ENCODE measurements at places on chromosomes 11 and 22.

DNA sequence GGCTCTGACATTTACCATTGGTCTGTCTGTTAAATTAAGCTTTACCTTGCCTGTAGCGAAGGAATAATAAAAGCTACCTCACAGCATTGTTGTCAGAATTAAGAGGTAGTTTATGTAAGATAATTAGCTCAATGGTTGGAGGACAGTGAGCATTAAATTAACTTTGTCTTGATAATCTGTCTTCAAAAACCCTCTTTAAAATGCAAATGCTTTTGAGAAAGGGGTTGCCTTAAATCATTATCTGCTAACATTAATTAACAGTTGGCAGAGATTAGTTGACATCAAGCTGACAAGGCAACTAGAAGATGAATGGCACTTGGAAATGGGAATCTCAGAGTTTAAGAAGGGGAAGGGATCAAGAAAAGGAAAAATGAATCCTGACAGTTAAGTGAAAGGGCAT, 761.1 kb upstream of the ARHGAP42 start:
- no peak for DNase-seq

- DNase-seq: no peak
Measured at GRCh38 chr22:23306438-23306921, 126.2 kb downstream of the BCR start.

DNA sequence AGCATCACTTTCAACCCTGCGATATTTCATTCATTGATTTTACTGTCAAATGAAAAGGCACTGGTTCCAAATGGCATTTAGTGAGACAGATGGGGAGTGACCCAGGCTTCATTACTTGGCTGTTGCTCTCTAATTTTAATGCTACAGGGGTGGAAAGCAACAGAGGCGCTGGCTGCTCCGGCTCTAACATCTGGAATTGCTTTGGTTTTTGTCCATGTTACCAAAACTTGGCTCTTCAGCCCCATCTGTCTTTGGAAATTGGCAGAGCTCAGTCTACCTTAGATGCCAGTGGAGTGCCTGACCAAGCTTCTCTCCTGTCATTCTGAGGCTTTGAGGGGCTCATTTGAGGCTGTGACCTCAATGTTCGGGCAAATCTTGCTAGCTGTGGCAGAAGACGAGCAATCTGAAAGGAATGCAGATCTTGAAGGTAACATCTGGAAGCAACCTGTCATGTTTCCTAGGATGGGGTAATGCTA, 409.5 kb upstream of the SYN3 start:
- DNase-seq: no peak

DNA sequence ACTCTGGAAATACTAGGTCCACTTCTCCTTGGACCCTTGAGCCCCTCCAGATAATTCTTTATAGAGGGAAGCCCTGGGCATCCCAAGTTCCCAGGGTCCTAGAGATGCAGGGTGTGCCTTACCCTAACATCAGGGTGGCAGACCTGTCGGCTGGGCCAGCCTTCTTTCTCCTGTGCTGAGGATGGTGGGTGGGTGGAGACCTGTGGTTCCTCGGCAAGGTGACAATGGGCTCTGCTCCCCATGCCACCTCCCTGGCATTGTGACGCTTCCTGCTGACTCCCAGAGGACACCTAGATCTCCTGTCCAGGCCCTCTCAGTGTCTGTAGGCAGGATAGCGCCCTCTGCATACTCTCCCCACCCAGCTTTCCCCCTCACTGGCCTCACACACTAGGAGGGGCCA, 3.8 kb upstream of the DERL3 start:
- DNase-seq: no peak

GRCh38 chr11:19419808-19420207, 179.1 kb upstream of the E2F8 start:
- no peak for DNase-seq

- no peak for DNase-seq
Measured at GRCh38 chr11:101428918-101429317, 154.9 kb downstream of the TRPC6 start.

GRCh38 chr11:126102436-126102981, 39.8 kb upstream of the CDON start:
- DNase-seq: no peak

DNA sequence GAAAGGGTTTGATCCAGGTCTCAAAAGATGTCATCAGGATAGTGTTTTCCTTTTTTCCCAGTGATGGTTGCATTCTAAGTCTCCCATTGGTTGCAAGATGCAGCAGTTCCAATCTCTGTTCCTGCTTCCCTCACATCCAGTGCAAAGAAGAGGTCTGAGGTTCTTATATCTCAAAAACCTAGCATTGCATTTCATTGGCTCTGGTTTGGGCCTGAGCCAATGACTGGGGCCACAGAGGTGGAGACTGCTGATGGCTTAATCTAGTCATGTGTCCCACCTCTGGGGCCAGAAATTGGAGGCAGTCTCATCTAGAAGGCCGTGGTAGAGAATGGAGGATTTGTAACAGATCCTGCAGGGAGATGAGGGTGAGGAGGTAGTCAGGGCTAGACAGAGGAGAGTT, 13.2 kb upstream of the MICAL2 start:
- no peak for DNase-seq

DNA sequence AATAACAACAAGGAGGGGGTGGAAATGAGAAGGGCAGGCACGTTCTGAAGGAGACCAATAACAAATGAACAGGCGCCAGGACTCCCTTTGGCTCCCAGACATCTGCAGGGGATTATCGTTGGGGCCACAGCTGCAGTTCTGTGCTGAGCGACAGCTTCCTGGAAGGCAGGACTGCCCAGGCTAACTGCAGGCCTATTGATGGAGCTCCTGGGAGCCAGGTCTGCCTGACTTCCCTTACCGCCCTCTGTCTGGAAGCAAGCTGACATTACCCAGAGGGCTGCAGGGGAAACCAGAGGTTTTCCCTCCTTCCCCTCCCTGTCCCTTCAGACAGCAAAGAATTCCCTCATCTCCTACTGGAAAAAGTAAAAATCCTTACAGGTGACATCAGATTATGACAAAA, 5.0 kb downstream of the DRD2 start:
- no peak for DNase-seq

DNA sequence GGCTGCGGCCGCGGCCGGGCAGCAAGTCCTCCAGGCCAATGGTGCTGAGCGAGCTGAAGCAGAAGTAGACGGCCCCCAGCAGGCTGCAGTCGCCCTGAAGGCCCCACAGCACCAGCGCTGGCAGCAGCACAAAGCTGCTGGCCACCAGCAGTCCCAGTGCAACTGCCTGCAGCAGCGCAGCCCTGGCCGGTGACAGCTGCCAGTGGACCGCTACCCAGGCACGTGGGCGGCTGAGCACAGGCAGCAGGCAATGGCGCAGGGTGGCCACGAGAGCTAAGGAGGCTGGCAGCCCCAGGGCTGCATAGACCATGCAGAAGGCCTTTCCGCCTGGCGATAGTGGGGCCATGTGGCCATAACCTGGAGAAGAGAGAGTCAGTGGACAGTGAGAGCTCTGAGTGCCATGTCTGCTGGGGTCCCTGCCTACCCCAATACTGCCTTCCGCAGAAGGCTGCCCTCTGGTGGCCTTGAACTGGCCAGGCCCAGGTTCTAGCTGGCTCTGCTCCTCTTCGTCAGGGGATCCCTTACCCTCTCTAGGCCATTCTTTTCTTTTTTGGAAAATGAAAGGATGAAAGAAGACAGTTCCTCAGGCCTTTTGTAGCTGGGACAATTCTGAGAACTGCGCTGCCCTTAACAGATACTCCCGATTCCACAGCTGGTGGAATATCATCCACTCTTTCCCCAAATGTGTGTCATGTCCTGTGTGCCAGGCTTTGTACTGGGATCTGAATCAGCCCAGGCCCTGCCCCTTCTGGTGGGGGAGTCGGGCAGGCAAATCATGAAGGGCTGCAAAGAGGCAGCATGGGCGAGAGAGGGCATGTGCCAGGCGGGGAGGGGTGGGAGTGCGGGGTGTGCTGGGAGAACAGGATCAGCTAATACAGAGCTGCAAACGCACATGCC, 1.8 kb downstream of the KCNK7 start:
- no peak for DNase-seq
